ENCODE measurements at places on chromosomes 1 and 21. TPM values are rescaled to one million over a fixed set of nuclear protein-coding genes. Genes with fewer than 3 reads are reported as not detected.
A peak's percentile ranks its signal among the peaks of the same experiment; 100 is the strongest.

GRCh38 chr1:113861641-113862040 lies 9.9 kb downstream of the PTPN22 start:
- ATAC-seq = no peak

The KANK4 gene
- total RNA-seq = 0.16 TPM

The OPRD1 gene
- 0.13 TPM for total RNA-seq

The S1PR1 gene
- 50.2 TPM for total RNA-seq

GRCh38 chr1:152110860-152111514 lies 4.3 kb downstream of the TCHH start:
- ATAC-seq = no peak

- no peak for ATAC-seq
Observed at GRCh38 chr21:42091899-42092508, 20.9 kb downstream of the UMODL1 start.

- ATAC-seq = no peak
Observed at GRCh38 chr1:235724730-235725129, 75.1 kb upstream of the GNG4 start.

DNA sequence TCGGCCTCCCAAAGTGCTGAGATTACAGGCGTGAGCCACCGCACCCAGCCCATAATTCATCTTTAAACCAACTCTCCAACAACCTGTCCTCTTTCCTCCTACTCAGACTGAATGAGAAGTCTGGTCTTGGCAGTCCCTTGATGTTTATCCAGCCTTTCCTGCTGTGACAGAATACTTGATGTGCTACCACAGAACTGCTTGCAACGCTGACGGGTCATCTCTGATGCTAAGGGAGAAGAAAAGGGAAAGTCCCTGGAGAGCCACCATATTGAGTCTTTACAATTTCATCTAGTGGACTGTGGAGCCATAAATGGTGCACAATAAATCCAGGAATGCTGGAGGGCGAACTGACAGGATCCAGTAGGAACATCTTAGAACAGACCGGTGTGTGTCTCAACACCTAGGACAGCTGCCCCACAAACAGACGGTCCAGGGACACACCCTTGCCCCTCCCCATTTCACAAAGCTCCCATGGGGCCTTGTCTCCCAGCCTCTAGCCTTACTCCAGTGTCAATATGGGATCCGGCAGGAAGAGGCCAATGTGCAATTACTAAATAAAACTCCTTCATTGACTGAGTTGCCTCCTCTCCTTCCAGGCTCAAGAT lies 30.7 kb downstream of the JAK1 start:
- ATAC-seq = no peak

GRCh38 chr1:94798462-94798861 lies 21.7 kb upstream of the SLC44A3 start:
- no peak for ATAC-seq

DNA sequence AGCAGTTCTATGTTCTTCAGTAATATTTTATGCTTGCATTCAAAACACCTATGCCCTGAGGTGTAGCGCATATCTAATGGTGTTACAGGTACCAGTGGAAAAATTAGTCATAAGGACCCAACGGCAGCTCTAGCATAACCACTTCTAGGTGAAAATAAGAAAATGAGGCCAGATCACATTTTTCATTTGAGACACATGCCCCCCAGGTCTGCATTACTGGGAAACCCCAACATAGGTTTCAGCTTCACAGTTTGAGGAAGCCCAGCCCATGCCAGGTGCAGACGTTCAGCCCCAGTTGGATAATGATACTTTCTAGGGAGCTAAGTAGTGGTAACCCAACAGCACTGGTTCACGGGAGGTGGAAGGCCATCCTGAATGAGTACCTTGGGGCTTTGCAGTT lies 129.8 kb downstream of the CNIH3 start:
- no peak for ATAC-seq

DNA sequence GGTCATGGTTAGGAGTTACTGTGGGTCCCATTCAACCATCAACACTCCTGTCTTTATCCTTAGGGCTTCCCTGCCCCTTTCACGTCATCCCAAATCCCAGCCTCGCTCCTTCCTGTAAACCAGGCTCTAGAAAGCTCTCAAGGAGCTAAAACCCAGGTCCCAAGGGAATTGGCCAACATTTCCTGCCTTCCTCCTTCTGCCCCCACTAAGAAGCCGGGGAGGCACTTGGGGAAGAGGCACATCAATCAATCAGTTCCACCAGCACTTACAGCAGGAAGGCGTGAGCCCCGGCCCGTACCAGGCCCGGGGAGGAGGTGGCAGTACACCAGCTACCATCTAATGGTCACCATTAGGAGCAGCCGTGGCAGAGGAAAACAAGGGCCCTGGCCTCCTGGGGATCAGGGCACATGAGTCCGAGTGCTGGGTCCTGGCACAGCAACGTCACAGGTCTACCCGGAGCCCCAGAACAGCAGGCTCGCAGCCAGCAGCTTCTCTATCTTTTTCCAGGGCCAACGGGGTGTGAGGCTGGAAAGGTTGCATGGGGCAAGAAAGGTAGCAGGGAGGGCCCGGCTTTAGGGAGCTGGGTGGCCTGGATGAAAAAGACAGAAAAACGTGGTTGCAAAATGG lies 108.6 kb downstream of the CASZ1 start:
- no peak for ATAC-seq

The PCP4 gene
- total RNA-seq = 130 TPM

The FGR gene
- 10.1 TPM for total RNA-seq

DNA sequence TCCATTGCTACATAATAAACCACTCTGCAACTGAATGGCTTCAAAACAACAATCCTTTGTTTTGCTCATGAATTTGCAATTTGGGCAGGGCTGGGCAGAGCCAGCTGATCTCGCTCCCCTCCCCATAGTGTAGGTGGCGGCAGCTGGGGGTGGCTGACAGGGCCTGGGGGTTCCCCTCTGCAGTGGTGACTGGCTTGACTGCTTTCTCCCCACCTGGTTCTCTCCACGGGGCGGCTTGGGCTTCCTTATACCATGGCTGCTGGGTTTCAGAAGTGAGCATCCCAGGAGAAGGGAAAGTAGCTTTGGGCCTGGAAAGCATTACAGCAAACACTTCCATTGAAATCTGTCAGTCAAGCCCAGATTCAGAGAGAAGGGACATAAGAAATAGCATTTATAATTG lies 129.7 kb upstream of the ZBTB40 start:
- ATAC-seq = no peak

- no peak for ATAC-seq
Observed at GRCh38 chr21:39007532-39007931, 175.7 kb downstream of the PSMG1 start.

The HTR1D gene
- 0.46 TPM for total RNA-seq

GRCh38 chr1:206441336-206441967 lies 28.8 kb upstream of the IKBKE start:
- no peak for ATAC-seq

The BCAS2 gene
- 37.0 TPM for total RNA-seq

- ATAC-seq = peak; percentile 48
Observed at GRCh38 chr1:206734499-206735142, 36.0 kb upstream of the IL19 start.

The LPAR3 gene
- not detected for total RNA-seq

The IGSF3 gene
- 8.5 TPM for total RNA-seq

DNA sequence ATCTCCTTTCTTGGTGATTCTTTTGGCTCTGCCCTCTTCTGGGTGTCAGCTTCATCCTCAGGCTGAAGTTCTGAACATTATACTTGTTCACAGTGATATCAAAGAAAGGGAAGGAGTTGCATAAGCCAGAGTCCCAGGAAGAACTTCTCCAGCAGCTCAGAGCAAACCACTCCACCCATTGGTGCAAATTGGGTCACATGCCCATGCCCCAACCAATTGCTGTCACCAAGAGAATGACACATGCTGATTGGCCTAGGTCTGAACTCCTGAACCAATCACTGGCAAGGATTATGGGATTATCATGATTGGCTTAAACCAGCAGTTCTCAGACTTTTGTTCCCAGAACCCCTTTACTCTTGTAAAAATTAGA lies 256.5 kb upstream of the TMEM51 start:
- ATAC-seq = no peak

GRCh38 chr1:92826792-92827191 lies 5.0 kb upstream of the RPL5 start:
- ATAC-seq = no peak

The A3GALT2 gene
- not detected for total RNA-seq

DNA sequence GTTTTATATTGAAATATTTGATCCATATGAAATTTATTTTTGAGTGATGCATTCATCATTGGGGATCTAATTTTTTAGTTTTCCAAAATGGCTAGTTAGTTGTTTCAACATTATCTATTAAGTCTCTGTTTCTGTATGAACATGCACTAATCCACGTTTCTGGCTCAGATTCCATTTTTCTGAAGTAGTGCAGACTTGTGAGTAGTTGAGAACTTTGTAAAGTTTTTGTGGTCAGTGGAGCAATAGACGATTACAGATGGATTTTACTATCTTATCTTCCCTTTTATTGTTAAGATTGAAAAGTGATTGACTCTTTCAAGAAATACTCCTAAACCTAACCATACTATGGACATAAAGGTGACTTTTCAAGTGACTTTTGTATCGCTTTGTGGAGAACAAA lies 16.7 kb downstream of the SOAT1 start:
- ATAC-seq = no peak

The CHIA gene
- total RNA-seq = not detected

- ATAC-seq = no peak
Observed at GRCh38 chr1:28913786-28914227, 562 bp upstream of the EPB41 start.

DNA sequence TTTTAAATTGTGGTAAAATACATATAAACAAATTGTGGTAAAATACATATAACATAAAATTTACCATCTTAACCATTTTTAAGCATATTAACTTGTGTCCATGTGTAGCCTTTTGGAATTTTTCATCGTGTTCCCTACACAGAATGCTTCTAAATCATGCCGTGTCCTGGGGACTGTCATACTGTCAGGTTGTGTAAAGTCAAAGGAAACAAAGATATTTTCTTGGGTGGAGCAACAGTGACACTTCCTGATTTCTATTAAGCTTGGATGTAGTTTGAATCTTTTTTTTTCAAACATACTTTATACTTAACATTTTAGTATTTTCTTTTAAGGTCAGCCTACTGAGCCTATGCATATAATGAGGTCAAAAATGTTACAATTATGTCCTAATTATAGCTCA lies 32.3 kb downstream of the DOP1B start:
- ATAC-seq = no peak

The VWA5B1 gene
- not detected for total RNA-seq

GRCh38 chr1:21297975-21298374 lies 7.7 kb upstream of the ECE1 start:
- ATAC-seq = peak; percentile 72

The TNFRSF18 gene
- 2.2 TPM for total RNA-seq

- ATAC-seq = peak; percentile 12
Observed at GRCh38 chr1:215081661-215082531, 641 bp upstream of the KCNK2 start.

GRCh38 chr1:89198491-89199072 lies at the start of gene GBP4:
GBP4 (minus strand) TSS chr1:89198942; CDS start chr1:89198834, 108 bp downstream.
- peak; percentile 63 for ATAC-seq

GRCh38 chr1:75444220-75444619 lies 166.7 kb downstream of the SLC44A5 start:
- ATAC-seq = no peak

DNA sequence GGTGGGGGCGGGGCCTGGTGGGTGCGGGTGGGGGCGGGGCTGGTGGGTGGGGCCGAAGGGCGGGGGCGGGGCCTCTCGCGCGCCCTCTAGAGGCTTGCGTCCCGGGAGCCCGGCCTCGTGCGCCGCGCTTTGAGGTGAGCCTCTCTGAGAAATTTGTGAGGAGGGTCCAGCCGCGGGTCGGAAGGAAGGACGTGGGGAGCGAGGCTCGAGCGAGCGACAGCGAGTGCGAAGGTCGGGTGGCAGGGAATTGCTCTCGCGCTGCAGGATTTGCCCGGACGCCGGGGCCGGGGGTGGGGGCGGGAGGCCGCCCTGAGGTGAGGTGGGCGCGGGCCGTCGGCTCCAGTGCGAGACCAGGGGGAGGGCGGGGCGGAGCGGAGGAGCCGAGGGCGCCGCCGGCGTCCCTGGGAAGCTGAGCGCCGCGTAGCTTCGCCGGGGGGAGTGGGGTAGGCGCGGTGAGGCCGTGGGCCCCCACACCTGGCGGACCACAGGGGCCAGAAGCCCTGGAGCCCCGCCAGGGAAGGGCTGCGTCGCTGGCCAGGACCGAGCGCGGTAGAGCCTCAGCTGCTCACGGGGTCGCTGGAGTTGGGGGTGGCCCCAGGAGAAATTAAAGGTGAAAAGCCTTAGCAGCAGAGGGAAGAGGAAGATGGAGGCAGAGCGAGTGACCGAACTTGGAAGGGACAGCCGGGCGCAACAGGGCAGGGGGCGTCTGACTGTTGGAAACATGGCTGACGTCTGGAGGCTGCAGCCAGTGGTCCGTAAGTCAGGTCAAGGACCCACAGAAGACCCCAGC lies 754 bp upstream of the LSS start:
- ATAC-seq = peak; percentile 34

GRCh38 chr1:48649880-48650279 lies 126.8 kb downstream of the BEND5 start:
- no peak for ATAC-seq

The APCS gene
- not detected for total RNA-seq

GRCh38 chr1:31949862-31950261 lies 11.7 kb upstream of the PTP4A2 start:
- no peak for ATAC-seq

GRCh38 chr1:113453771-113454083 lies 63.4 kb downstream of the MAGI3 start:
- no peak for ATAC-seq

DNA sequence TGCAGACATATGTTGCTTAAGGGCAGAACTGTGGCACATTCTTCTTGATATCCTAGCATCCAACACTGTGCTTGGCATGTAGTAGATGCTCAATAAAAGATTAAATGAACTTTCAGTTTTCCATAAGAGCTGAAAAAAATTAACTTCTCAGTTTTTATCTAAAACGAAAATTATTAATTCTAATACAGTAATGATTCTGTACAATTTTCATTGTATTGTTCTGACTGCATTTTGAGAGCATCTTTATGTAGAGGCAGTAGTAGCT lies 46.6 kb downstream of the FGGY start:
- ATAC-seq = no peak

DNA sequence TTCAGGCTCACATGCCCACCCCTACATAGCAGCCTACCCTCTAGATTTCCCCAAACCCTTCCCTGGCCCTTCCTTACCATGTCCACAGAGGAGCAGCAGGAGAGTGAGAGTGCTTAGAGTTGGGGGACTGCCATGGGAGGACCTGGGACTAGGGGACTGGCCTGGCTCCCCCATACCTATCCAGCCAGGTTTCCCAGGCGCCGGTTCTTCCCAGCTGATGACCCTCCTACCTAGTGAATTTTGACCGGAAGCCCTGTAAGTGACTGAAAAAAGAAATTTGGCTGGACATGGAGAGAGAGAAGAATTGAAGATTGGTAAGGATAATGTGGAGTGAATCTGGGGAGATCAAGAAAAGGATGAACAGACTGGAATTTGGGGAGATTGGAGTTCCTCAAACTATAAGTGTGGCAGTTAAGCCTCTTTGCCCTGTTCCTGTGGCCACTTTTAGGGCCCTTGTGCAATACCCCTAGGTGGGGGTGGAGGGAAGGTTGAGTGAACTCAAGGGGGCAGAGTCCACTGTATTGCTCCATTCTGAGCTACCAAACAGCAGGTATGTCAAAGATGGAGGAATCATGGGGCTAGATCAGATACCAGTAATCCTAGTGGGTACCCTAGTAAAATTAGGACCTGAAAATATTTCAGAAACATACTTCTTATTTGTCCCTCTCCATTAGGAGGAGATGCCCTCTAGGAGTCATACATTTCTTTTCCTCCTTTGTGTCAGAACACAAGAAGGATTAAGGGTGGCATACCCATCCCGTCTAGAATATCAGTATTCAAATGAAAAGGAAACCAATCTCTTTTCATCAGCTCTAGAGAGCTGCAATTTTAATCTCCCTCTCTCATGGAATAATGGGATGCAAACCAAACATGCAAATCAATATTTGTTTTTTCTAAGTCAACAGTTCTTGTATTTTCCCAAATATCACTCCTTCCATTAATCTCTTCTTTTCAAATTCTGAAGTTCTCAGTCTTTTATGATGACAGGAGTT lies 1.2 kb downstream of the HJV start:
- ATAC-seq = no peak

Data from gastroesophageal sphincter (tissue), 4 donors.